Putamen (tissue), 1 donor: ENCODE measurements at places on chromosomes 7 and 10.

DNA sequence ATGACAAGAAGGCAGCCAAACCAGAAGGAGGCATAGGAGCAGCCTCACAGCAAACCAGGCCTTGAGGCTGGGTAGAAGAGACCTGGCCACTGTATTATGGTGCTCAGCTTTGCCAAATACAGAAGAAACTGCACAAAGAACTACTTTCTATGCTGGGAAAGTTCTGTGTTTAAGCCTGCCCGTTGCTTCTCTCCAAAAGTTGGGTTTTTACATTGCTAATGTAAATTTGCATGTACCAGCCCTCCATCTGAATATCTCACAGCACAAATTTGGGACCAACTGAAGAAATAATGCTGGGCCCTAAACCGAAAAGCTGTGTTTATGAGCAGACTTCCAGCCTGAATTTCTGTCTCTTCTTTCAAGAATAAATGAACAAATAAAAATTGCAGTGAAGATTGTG, 145.0 kb downstream of the TFEC start:
- no peak for DNase-seq

- DNase-seq, result no peak
These were observed 11.9 kb downstream of the PAXIP1 start for GRCh38 chr7:154990964-154991540.

DNA sequence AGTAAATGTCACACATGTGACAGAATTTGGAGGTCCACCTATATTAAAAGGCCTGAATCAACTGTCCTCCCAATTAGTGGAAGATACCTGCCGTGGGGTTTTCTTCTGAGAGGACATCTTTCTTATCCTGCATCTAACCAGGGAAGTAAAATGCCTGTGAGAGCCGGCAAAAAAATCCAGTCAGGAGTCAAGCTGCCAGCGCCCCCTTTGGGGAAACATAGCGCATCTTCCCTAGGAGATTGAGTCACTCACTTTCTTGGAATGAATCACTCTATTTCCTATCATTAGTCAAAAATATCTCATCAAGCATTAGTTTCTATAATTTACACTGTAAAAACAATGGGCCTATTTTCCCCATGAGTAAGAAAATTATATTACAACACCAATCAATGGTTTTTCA, 66.4 kb upstream of the ANK3 start:
- DNase-seq, result no peak

DNA sequence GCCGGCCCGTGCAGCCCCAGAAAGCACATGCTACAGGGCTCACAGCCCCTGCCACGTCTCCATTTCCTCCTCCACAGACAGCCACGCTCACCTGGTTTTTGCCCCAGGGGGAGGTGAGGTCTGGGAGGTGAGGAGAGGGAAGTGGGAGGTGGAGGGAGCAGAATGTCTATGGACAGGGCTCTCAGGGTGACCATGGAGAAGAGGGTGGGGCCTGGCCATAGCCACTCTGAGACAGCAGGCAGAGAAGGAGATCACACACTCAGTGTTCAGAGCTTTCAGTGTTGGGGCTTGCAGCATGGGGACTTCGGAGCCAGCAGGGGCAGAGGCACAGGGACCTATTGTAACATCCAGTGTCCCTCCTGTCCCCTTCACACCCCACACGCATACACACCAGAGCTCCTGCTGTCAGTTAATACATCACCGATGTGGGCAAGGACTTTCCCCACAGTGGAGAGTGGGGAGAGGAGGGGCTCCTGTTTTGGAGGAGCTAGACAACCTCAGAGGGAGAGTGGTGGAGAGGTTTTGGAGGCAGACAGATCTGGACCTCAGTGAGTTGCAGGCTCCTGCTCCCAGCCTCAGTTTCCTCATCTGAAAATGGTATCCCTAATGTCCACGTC, 14.4 kb downstream of the WDFY4 start:
- no peak for DNase-seq

DNA sequence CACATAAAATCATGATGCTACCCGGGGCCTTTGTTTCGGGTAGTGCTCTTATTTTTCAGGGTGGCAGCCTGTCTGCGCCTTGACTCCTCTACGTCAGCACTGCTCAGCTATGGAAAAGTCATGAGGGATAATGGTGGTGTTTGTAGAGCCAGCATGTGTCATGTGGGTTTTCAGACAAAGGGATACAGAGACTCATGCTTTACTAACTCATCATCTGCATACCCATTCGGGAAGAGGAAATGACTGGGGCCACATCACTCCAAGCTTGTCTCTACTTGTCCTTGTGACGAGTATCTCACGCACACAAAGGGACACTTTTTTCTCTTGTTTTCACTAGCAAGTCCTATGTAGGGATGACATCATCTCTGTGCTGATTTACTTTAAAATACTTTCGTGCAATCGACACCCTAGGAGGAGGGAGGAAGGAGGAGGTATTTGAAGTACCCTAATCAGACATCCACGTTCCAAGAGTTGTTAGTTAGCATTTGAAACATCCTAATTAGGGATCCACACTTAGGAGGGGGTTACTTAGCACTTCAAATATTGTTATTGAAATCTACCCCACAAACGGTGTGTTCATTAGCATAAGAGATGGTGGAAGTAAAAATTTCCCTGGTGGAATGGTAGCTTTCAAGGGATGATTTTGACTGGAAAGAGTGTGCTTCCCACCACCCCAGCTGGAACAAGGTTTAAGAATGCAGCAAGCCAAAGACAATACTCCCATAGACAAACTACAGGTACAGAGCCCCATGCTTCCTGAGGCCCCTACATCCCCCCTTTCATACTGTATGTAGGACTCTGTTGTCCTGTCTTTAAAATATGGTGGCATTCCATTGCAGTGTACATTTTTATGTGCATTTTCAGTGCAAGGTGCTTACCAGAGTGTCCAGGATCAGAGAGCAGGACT, 52.0 kb downstream of the THNSL1 start:
- DNase-seq, result peak; percentile 86

- no peak for DNase-seq
These were observed 18.7 kb downstream of the CLIP2 start for GRCh38 chr7:74307738-74308505.

GRCh38 chr10:117656385-117657367, 114.1 kb downstream of the EMX2 start:
- DNase-seq, result no peak
